ENCODE measurements at places on chromosomes 5 and 9.

- no peak overlapping the region for H3K27ac ChIP-seq
- no peaks in the 10 kb centered on the region for H3K4me1 ChIP-seq
- H3K36me3 ChIP-seq, result no peaks in the 10 kb centered on the region
- no peak overlapping the region for H3K4me3 ChIP-seq
These were observed 10.4 kb downstream of the PPP2R2B start for GRCh38 chr5:146867996-146868708.

GRCh38 chr5:149294872-149295829 lies 23.5 kb downstream of the AFAP1L1 start:
- DNase-seq, result no peak
- peaks cover 8% of the 10 kb centered on the region for H3K4me1 ChIP-seq
- H3K36me3 ChIP-seq, result no peaks in the 10 kb centered on the region

DNA sequence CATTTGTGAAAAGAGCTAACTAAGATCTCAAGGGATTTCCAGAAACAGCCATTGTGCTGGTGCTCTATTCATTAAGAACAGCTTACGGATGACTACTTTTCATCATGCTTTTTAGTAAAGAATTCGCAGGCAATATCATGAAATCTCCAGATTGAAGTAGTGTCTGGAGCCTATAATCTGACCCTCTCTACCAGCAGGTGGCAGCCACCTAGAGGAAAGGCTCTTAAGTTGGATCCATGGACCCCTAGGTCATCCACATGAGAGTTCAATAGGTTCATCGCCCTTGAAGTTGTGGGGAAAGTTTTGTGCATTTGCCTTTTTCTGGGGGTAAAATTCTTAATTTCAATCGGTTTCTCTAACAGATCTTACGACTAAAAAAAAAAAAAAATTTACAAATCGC lies 82.3 kb downstream of the SLC1A3 start:
- peak; percentile 38 for DNase-seq
- no peaks in the 10 kb centered on the region for H3K4me1 ChIP-seq
- H3K27me3 ChIP-seq, result peaks cover 27% of the 10 kb centered on the region

DNA sequence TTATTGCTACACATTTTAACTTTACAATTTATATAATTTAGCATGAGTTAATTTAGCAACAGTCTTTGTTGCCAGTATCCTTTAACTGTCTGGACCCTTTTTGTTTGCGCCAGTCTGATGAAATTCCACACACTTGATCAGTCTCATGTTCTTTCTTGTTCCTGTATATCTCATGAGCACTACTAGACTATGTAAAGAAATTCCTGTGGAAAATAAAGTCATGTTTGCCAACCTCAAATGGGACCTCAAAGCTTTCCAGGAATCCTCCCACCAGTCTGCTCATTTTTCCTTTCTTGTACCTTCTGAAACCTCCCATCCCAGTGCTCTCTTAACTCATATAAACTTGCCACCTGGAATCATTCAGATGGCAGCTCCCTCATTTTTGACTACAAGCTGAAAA lies 8.0 kb downstream of the DMXL1 start:
- no peak for DNase-seq
- no peak overlapping the region for H3K4me3 ChIP-seq
- H3K36me3 ChIP-seq, result no peaks in the 10 kb centered on the region
- no peak overlapping the region for H3K27ac ChIP-seq
- peaks cover 16% of the 10 kb centered on the region for H3K4me1 ChIP-seq

GRCh38 chr5:157225469-157226422 lies 40.2 kb upstream of the CYFIP2 start:
- DNase-seq, result no peak
- no peaks in the 10 kb centered on the region for H3K4me1 ChIP-seq
- no peaks in the 10 kb centered on the region for H3K36me3 ChIP-seq
- H3K27me3 ChIP-seq, result no peaks in the 10 kb centered on the region

DNA sequence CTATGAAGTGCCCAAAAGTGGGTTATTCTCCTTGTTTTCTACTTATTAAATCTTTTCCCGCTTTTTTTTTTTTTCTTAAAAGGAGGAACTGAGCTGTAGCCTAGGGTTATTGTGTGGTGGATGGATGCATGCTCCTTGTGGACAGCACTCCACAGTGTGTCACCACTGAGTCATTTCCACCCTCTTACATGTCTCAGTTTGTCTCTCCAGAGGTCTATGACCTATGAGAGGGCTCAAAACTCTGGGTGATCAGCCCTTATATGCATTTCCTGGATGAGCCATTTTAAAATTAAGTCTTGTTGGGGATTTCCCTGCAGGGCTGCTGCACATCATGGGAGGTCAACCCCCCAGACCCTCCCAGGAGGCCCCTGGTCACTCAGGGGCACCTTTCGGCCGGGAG lies 102.2 kb upstream of the MOCS2 start:
- DNase-seq, result no peak
- no peak overlapping the region for H3K4me3 ChIP-seq
- no peaks in the 10 kb centered on the region for H3K36me3 ChIP-seq
- H3K27me3 ChIP-seq, result no peaks in the 10 kb centered on the region
- no peaks in the 10 kb centered on the region for H3K4me1 ChIP-seq
- H3K27ac ChIP-seq, result no peak overlapping the region

DNA sequence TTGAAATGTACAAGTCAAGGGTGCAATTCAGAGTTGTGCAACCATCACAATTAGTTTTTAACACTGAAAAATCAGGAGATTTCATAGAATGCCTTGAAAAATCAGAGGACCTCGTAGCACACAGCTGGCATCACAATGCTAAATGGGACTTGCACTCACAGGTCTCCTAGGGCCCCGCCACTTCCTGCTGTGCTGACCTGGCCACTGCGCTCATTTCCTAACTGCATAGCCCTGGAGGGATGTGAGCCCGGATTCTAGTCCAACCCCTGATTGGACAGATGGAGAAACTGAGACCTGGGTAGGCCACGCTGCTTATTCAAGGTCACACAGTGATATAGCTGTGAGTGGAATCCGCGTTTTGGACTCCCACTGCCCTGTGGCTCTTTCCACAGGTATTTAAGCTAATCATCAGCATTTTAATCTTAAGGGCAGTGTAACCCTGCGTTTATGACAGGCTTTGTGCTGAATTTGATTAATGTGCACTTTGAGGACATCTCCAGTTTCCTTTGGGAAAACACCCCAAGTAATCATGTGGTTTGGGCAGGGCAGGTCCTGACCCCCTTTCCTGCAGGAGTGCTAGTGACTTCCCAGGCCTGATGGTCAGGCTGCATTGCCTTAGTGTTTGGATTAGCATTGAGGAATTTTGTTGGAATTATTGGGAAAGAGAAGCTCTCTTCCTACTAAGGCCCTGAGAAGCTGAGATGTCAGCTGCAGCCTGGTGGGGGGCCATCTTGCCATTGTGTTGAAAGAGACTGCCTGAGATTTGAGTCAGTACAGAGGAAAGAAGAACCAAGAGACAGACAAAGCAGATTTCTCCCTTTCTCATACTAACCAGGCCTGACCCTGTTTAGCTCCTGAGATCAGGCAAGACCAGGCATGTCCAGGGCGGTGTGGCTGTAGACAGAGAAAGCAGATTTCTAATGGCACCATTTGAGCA lies 36.2 kb downstream of the STC2 start:
- peak; percentile 80 for DNase-seq
- no peaks in the 10 kb centered on the region for H3K36me3 ChIP-seq
- no peaks in the 10 kb centered on the region for H3K27me3 ChIP-seq

DNA sequence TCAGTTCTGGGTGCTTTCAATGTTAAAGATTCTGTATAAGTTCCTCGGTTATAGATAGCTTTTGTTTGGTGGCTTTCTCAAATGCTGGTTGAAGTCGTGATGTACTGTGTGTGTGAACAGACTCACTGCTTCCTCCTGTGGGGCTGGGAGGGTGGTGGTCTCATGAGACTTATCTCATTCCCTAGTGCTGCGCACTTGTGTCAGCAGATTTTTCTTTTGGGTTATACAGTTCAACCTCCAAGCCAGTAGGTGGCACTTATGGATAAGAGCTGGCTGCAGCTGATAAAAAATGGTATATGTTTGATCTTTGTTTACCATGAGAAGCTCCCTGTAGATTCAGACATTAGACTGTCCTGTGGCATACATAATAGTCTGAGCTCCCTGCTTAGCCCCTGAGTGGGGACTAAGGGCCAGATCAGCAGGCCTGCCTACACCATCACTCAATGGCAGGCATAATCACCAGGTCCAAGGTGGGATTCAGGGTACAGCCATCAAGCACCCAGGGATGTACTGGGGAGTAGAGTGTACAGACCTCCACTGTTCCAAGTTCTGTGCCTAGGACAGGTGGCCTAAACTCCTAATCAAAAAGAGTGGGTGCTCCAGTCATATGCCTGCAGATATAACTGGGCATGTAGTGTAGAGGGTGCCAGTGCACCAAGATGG lies 174.2 kb downstream of the OXCT1 start:
- no peak overlapping the region for H3K27ac ChIP-seq
- H3K36me3 ChIP-seq, result no peaks in the 10 kb centered on the region
- no peak for DNase-seq
- no peak overlapping the region for H3K4me3 ChIP-seq
- no peaks in the 10 kb centered on the region for H3K4me1 ChIP-seq

DNA sequence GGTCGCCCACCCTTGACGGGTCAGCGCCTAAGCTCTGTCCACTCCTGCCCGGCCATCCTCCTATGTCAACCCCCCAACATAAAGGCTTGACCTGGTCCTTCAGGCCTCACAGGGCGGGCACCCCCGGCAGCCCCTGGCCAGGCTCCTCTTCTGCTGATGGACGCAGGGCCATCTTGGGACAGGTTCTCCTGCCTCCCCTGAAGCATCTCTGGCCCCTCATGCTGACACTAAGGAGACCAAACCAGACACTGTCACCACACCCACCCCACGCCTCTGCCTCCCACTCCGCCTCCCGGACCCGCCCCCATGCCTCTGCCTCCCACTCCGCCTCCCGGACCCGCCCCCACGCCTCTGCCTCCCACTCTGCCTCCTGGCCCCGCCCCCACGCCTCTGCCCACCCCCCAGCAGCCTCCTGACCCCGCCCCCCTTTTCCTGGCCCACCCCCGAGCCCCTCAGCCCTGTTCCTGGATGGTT lies 6.8 kb downstream of the OBP2A start:
- H3K36me3 ChIP-seq, result no peaks in the 10 kb centered on the region
- H3K4me3 ChIP-seq, result no peak overlapping the region
- H3K4me1 ChIP-seq, result no peaks in the 10 kb centered on the region
- no peaks in the 10 kb centered on the region for H3K27me3 ChIP-seq
- no peak overlapping the region for H3K27ac ChIP-seq

DNA sequence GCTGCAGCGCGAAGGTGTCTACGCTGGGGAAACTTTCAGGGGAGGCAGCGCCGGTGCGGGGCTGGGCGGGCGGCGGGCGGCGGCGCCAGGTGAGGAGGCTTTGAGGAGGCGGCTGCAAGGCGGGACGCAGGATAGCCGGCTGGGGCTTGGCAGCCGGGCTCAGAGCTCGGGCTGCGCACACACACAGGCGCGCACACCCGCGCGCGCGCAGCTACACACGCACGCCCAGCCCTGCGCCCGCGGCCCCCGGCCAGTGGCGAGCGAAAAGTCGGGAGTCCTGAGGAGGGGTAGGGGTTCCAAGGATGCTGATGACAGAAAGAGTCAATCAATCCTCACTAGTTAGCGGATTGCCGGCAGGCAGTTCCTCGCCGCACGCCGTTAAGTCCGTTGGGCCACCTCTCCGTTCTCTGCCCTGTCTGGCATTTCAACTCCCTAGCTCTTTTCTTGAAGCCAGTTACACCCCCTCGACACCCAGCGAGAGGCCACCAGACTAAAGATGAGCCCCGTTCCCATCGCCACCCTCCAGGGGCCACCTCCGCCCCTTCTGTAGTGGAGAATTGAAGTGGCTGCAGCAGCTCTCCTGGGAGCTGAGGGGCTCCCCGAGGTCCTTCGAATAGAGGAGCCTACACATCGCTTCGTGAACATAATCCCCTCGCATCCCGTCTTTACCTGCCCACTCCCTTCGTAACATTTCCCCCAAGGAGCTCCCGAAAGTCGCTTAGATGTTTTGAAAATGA lies 1640.3 kb upstream of the C9orf72 start:
- peak; percentile 69 for DNase-seq
- peaks cover 79% of the 10 kb centered on the region for H3K27me3 ChIP-seq
- no peaks in the 10 kb centered on the region for H3K36me3 ChIP-seq
- H3K27ac ChIP-seq, result no peak within 1 kb of the TSS
- H3K4me3 ChIP-seq, result peak within 1 kb of the TSS; percentile 63

DNA sequence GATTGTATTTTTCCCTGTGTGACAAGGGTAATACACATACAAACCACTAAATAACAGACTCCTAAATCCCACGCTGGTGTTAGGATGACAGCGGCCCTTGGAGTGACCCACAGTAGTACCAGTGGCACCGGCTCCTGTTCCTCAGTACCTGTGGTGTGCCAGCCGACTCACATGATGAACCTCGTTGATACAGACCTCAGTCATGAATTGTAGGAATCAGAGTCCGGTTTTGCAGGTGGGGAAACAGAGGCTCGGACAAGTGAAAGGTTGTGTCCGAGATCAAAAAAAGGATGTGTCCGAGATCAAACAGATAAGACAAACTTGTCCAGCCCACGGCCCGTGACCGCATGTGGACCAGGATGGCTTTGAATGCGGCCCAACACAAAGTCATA lies 78.0 kb downstream of the AMBP start:
- H3K4me3 ChIP-seq, result no peak overlapping the region
- H3K4me1 ChIP-seq, result no peaks in the 10 kb centered on the region
- H3K27me3 ChIP-seq, result no peaks in the 10 kb centered on the region
- no peaks in the 10 kb centered on the region for H3K36me3 ChIP-seq
- DNase-seq, result no peak

DNA sequence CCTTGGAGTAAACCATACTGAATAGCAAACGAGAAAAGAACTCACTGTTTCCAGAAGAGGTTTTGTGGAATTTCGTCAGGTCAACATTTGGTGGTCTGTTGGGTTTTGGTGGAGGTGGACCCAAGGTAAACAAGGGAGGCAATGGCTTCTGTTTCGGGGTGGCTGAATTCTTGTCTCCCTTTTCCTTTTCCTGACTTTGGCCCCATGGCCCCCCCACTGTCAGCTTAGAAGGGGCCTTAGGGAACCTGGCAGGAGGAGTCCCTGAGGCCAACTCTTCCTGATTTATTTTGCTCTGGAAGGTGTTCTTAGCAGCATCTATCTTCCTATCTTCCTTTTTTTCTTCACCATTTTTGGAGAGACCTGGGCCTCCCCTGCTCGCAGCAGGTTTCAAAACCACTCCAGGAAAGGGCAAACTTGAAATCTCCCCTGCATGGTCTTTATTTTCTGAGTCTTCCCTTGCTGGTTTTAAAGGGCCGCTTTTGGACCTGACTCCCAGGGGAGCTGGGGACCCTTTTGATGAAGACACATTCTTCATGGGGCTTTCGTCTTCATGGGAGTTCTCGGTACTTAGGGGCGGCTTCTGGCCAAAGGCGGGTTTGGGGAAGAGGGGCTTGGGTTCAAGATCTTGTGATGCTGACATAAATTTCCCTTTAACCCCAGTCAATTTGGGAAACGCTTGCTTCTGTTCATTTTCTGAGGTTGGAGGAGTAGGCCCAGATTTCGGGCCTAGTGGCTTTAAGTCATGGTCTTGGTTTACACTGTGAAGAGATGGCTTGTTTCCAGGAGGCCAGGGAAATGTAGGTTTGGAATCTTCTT lies 17.4 kb downstream of the FYB1 start:
- H3K4me1 ChIP-seq, result no peaks in the 10 kb centered on the region
- no peaks in the 10 kb centered on the region for H3K36me3 ChIP-seq
- no peaks in the 10 kb centered on the region for H3K27me3 ChIP-seq
- DNase-seq, result no peak
- no peak overlapping the region for H3K4me3 ChIP-seq

GRCh38 chr9:32376285-32376684 lies 8.2 kb upstream of the ACO1 start:
- no peak for DNase-seq
- H3K27ac ChIP-seq, result no peak overlapping the region
- H3K36me3 ChIP-seq, result no peaks in the 10 kb centered on the region
- peaks cover 17% of the 10 kb centered on the region for H3K27me3 ChIP-seq
- no peak overlapping the region for H3K4me3 ChIP-seq
